ENCODE measurements at places on chromosomes 1 and 21.

GRCh38 chr1:41392528-41392924 is 31.3 kb downstream of the FOXO6 start:
- no peak for DNase-seq

DNA sequence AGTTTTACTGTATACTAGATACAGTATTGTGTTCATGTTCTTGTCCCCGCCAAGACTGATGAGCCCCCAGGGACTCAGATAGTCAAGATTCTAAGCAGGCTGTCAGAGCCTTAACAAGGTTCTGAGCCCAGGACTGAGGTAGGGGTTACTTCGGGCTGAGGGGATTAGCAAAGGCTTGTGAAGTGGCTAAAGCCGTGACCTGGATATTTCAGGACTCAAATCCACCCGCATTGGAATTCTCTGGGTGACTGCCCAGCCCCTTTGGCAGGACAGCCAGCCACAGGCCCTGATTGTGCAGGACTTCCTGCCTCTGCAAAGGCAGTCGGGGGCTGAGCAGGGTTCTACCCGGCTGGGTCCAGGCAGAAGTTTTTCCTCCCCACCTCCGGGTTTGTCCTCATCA is at the start of gene PLA2G5:
TSS of gene PLA2G5 (plus strand) at position 321 of the 400 bp plus-strand sequence. CDS start 14,637 bp downstream, outside the sequence.
- DNase-seq, result no peak

GRCh38 chr1:69403756-69404320 is 163.9 kb upstream of the LRRC7 start:
- DNase-seq, result no peak

DNA sequence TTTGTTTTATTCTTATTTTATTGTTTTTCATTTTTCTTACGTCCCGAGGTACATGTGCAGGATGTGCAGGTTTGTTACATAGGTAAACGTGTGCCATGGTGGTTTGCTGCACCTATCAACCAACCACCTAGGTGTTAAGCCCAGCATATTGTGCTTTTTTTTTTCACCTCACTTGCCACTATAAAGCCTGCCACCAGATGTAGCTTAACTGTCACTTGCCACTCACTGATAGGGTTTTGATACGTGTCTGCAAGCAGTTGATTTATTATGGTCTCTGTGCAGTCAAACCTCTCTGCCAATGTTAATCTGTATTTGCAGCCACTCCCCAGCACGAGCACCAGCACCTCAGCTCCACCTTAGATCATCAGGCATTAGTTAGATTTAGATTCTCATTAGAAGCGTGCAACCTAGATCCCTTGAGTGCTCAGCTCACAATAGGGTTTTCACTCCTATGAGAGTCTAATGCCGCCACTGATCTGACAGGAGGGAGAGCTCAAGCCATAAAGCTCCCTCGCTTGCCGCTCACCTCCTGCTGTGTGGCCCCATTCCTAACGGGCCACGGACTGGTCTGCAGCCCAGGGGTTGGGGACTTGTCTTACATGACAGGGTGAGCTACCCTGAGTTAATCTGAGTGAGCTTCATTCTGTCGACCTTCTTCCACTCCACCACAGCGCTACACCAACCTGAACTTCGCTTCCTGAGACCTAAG is 17.9 kb upstream of the ABCG1 start:
- DNase-seq, result no peak

DNA sequence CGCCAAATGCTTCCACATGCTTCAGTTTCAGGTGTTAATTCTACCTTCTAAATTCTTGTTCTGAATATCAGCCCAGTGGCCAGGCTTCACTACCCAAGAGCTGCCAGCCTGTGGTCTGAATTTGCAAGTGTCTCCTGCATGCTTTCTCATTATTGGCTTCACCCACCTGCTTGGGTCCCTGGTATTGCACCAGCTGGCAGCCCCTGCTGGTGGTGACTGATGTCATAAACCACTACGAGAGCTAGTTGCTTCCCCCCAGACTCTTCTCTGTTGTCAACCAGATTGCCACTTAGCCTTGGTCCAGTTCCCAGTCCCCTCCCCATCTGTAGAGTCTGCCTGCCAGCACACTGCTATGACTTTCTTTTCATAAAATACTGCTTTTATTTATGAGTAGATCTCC is 197.7 kb upstream of the DUSP10 start:
- DNase-seq, result no peak

DNA sequence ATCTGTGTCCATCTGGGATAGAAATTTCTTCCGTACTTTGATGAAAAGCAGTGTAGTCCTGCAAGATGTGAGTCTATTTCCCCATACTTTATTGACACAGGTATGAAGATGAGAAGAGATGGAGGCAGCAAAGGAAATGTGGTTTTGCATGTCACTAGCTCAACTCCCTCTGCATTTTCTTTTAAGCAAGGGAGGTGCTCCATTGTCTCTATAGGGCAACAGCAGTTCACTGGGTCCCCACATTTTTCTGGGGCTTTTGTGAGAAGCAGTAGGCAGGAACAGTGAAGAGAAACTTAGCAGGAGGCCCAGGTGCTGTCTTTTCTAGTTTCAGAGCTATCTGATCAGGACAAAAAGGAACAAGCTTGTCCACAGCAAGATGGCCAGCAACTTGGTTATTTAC is 37.1 kb downstream of the C21orf91 start:
- DNase-seq, result no peak

DNA sequence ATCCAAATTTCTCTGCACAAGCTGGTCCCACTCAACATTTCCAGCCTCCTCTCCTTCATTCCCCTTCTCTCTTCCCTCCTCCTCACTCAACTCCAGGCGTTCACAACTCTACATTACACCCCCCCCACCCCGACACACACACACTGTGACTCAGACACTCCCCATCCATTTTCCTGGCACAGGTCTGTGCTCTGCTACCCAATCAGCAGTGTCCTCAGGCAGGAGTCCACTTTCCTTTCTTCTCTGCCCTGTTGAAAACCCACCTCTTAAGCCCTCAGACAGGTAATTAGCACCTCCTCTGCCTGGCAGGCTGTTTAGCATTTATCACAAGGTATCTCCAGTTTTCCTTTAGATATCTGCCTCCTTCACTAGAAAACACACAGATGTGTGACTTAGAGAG is 8.8 kb upstream of the LMX1A start:
- no peak for DNase-seq

Data from urothelium cell line (cell line).